ENCODE measurements at places on chromosomes 13 and 19. TPM values are rescaled to one million over a fixed set of nuclear protein-coding genes. Genes with fewer than 3 reads are reported as not detected.

- DNase-seq: no peak
Observed at GRCh38 chr19:46719629-46720502, 3.0 kb upstream of the PRKD2 start.

GRCh38 chr13:111021270-111021669 lies 93.8 kb upstream of the ARHGEF7 start:
- DNase-seq: no peak

DNA sequence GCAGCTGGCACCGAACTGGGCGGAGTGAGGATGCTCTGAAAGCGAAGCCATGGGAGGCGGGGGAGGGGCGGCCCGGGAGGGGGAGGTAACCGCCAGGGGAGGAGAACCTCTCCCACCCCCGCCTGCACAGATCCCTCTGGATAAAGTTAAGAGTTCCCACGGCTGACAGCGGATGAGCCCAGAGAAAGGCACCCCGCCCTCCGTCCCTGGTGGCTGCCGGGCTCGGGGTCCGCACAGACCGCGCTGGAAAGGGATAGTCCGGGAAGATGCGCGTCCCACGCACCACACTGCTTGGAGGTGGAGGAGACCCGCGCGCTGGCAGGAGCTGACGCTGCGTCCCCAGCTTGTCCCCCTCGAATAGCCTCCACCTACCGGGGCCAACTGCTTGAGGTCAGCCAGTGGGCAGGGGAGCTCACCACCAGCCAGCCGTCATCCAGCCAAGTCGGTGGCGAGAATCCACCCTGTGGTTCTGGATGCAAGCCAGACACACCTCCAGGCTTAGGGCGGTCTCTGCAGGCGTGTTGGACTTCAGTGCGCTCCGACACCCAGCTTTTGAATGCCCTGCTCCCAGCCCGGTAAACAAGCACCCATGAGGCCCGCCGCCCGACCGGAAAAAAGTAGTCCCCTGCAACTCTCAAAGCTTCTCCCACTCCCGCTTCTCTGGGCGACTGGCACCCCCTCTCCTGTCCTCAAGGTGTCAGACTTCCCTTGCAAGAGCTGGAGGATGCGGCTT lies at the start of gene TRPC4:
TSS of gene TRPC4 (minus strand) at position 17 of the 733 bp plus-strand sequence. CDS start 86,439 bp downstream, outside the sequence.
- no peak for DNase-seq

GRCh38 chr13:22193070-22193469 lies 522.2 kb downstream of the FGF9 start:
- no peak for DNase-seq

DNA sequence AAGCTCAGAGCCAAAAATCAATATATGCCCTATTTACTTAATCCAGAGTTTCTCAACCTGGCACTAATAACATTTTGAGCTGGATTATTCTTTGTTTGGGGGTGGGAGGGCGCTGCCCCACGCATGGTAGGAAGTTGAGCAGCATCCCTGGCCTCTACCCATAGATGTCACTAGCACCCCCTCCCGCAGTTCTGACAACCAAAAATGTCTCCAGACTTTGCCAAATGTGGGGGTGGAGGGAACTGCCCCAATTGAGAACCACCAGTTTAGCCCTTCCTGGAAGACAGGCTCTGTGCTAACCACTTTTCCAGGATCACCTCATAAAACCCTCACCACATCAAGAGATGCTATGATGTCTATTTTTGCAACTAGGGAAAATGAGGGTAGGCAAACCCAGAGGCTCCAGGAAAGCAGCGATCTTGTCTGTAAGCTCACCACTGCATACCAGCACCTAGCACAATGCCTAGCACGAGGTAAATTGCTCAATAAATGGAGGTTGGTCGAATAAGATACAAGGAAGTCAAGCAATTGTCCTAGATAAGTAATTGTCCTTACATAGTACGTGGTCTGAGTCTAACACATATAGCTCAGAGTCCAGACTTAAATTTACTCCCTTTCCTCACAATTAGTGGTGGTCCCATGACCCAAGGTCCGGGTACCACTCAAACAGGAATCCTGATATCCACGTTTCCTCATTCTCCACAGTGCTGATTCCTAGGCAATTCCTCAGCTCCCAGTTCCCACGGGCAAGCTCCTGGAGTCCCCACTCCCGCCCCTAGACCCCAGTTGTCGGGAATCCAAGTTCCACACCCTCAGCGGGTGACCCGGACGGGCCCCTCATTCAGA lies 892 bp downstream of the TRIR start:
- no peak for DNase-seq

GRCh38 chr13:37707739-37708500 lies 109.4 kb upstream of the POSTN start:
- no peak for DNase-seq

Gene FUT2
- total RNA-seq: not detected

DNA sequence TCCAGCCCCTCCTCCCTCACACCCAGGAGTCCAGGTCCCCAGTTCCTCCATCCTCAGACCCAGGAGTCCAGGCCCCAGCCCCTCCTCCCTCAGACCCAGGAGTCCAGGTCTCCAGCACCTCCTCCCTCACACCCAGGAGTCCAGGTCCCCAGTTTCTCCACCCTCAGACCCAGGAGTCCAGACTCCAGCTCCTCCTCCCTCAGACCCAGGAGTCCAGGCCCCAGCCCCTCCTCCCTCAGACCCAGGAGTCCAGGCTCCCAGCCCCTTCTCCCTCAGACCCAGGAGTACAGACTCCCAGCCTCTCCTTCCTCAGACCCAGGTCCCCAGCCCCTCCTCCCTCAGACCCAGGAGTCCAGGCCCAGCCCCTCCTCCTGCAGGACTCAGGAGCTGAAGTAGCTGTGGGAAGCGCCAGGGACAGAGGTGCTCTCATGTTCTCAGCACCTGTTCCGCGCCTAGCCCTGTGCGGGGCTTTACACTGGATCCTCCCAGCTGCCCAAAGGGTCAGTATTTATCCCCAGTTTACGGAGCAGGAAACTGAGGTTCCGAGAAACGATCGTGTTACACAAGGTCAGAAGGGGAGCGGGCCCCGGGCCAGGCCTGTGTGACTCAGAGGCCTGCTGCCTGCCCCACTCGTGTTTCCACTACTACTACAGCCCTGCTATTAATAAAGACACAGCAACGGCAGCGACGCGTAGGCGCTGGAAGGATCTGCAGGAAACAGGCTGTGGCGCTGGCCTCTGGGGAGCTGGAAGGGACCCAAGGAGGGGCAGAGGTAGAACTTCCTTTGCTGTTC lies 1.7 kb upstream of the SBK3 start:
- peak; percentile 69 for DNase-seq

GRCh38 chr19:51807111-51807701 lies 12.2 kb downstream of the FPR3 start:
- DNase-seq: no peak

Gene RB1
- total RNA-seq: 45.2 TPM

Gene ELAVL3
- not detected for total RNA-seq

GRCh38 chr19:15124572-15125231 lies 17.5 kb downstream of the SYDE1 start:
- no peak for DNase-seq

GRCh38 chr13:46303742-46304385 lies 83.2 kb downstream of the RUBCNL start:
- no peak for DNase-seq

GRCh38 chr13:60001889-60002288 lies 161.8 kb downstream of the DIAPH3 start:
- DNase-seq: no peak

GRCh38 chr19:51091126-51091525 lies 8.4 kb upstream of the KLK14 start:
- no peak for DNase-seq

DNA sequence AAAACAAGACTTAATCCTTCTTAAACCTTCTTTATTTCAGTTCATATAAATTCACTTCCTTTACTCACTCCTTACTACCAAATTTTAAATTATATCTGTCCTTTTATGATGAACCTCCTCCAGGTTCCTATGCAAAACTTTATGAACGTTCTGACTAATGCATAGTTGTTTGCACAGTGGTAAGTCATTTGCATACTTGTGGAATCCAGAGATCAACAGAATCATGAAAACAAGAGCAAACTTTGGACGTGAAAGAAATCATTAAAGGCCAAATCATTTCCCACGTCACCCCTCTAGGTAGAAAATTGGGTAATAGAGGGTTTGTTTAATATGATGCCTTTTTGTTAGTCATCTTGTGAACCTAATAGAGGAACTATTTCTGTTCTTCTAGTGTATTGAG lies 32.3 kb upstream of the MYCBP2 start:
- DNase-seq: no peak

DNA sequence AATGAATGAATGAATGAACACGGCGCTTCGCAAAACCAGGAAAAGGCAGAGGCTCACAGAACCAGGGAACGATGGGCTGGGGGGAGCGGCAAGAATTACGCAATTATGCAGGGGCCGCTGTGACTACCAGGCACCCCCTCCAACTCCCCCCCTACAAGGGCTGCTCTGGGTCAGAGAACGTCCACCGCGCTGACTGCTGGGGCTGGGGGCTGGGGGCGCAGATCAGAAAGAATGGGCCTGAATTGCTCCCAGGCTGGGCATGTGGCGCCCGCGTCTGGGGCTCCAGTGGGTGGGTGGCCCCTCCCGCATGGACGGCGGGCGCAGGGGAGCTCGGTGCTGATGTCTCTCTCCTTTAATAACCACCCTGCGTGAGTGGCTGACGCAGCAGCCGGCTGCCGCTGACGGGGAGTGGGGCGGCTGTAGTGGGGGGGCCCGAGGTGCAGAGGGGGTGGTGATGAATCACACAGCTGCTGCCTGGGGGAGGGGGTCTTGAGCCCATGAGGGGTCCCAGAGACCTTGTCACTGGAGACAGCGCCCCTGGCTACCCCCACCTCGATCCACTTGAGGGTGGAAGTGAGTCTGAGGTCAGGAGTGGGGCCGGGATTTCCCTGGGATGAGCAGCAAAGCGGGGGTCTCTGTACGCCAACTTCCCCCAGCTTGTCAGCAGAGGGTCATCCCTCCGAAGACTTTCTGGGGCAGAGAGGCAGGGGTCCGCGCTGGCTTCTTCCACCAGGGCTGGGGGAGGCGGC lies 1.5 kb upstream of the CIRBP start:
- no peak for DNase-seq

GRCh38 chr19:2243274-2244124 lies 5.6 kb upstream of the AMH start:
- no peak for DNase-seq

Gene LILRA5
- 1.4 TPM for total RNA-seq

Gene GNG8
- total RNA-seq: not detected

GRCh38 chr13:67023130-67023876 lies 206.8 kb downstream of the PCDH9 start:
- peak; percentile 69 for DNase-seq

- DNase-seq: no peak
Observed at GRCh38 chr13:55572862-55573261, 1567.9 kb upstream of the PRR20A start.

- DNase-seq: no peak
Observed at GRCh38 chr19:2315818-2316353, 7.9 kb upstream of the LINGO3 start.

DNA sequence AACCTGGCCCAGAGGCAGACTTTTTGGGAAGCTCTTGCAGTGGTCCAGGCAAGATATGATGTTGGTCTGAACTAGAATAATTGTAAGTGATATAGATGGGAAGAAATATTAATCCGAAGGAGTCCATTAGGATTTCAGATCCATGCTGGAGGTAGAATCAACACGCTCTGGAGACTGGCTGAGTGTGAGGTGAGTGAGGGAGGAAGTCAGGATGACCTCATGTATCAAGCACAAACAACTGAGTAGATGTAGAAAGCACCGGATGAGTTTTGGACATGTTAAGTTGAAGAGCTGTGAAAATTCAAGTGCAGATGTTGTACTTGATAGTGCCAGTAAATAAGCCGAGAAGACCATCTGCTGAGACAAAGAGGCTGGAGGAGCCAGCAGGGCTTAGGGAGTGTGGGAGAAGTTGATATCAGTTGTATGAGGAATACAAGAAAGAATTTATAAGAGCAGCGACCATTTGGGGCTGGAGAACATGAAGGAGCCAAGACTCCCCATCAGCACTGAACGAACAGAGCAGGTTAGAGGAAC lies 5.3 kb upstream of the CNMD start:
- no peak for DNase-seq

DNA sequence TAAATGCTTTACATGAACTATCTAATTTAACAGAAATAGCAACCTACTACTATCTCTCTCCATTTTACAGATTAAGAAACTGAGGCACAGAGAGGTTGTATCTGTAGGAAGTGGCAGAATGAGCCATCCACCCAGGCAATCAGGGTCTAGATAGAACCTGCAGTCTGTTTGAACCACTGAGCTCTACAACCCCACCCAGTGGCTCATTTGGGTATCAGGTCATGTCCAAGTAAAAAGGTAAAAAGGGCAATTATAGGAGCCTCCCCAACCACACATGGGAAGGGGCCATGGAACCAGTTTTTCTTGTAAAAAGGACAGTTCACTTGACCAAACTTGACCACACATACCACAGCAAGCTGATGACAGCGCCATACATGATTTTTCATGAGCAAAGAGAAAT lies 92.9 kb upstream of the SGCG start:
- DNase-seq: no peak

DNA sequence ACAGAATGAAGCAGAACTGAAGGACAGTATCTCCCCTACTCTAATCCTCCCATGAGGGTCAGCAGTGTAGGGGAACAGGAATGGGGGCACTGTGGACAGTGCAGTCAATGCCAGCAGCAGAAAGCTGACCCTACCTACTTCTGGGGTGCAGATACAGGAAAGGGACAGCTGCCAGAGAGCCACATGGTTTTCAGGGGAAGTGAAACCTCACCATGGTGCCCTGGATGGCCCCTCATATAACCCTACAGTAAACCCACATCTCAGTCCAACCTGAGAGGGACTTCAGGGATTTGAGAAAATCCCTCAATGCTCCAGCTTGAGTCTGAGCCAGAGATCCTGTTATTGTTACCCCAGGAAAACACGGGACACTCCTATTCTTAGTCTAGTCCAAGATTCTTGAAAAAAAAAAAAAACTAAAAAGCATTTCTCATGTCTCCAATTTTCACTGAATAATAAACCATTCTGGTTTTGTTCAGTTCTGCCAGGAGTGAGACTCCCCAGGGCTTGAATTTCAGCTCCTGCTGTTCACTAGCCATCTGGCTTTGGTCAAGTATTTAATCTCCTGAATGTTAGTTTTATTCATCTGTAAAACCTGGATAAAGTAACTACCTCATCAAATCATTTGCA lies 511.6 kb upstream of the ARGLU1 start:
- DNase-seq: no peak

- DNase-seq: no peak
Observed at GRCh38 chr19:16373079-16373478, 48.5 kb downstream of the KLF2 start.

Gene FNDC3A
- total RNA-seq: 45.3 TPM

Data from breast epithelium (tissue), 4 donors.